Stimulated activated naive B cell treated with anti-CD40 and anti-IgM and Interleukin-4, amounts not matched to agents 10 μg/mL and 1 μg/mL and 100 μg/mL, for 72 hours (primary cell): ENCODE measurements at places on chromosomes 16 and 17.

DNA sequence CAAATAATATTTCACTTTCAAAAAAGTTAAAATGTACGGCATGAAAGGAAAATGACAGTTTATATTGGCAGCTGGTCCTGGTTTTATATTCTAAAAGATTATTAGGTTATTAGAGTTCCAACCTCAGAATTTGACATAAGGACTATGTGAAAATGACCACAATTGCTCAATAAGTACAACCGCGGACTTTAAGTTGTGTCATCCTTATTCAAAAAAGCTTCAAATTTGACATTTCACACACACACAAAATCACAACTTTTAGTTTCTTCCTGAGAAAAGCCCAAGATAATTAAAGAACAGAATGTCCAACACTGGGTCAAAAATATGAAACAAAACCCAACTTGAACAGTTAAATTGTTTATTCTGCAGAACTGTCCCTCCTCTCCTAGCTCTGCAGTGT, 133.2 kb upstream of the AXIN2 start:
- no peak for DNase-seq

GRCh38 chr17:81295676-81296381, 722 bp upstream of the SLC38A10 start:
- DNase-seq: peak; percentile 41

DNA sequence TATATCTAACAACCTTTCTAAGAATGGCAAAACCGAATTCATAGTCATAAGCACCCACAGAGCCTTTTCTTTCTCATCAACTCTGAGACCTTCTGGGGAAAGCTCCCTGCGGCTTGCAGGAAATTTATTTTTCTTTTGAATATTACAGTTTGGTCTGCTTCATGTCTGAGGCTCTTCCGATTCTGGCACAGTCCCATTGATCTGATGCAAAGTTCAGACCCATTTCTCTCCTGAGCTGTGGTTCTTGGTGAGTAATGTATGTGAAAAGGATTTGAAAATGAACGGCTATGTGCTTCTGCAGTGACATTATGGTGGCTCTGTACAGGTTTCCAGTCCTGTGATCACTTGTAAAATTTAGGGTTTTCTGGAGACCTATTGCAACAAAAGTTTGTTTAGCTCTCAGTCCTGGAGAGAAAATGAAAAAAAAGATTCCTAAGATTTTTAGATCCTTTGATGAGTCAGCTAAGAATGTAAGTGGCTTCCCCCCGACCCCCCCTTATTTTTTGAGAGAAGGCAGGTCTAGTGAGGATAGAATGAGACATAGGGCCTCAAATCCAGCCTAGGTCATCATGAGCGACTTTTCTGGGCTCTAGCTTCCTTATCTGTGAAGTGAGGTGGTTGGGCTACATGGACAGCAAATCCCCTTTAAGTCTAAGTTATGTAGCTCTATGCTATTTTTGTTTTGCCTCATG, 4.6 kb downstream of the GAN start:
- DNase-seq: no peak

DNA sequence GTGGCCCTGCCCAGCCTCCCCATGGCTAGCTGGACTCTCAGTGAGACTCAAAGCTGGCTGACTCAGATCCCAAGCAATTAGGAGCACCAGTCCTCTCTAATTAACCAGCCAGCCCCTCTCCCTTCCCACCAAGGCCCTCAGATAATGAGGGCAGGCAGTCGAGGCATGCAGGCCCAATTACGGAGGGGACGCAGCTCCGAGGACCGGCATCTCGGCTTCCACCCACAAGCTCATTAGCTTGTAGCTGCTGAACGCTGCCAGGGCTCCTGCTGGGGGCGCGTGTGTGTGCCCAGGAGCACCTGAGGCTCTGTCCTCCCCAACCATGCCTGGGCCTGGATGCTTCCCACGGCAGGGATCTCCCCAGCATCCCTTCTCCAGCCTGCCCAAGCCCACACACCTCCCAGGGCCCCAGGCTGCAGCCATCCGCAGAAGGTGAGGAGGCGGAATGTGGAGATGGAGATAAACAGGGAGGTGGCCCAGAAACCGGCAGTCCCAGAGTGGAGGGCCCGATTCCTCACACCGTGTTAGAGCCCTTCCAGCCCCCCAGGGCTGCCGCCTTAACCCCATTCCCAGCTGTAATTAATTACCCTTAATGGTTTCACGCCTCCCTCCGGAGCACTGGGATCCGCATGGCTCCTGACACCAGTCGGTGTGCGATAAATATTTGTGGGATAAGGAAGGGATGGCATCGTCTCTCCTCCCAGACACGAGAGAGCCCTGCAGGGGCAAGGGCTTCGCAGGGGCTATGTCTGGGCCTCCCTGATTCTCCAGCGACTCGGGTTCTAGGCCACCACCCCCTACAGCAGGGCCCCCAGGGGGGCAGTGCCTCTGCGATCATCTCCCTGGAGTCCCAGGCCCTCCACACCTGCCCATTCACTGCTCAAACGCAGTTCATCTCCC, 42.2 kb downstream of the RPH3AL start:
- no peak for DNase-seq

- peak; percentile 65 for DNase-seq
Observed at GRCh38 chr17:1555651-1556471, 6.7 kb downstream of the PITPNA start.

DNA sequence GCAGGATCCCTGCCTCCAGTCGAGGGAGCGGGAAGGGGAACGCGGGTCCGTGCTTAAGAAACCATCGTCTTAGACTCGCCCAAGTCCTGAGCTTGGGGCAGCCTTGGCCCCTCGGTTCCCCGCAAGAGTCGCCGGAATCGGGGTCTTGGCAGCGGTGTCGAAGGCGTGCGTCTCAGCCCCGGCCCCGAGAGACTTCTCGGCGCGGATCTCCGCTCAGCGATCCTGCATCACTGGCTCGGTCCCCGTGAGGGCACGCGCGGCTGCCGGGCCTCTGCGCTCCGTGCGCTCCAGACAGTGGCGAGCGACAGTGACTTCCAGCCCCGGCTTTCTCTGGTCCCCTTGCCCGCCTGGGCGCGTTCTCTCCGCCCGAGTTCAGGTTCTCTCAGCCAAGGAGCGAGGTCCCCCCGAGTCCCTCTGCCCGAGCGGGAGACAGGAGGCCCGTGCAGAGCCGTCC, 380 bp downstream of the HS3ST3A1 start:
- DNase-seq: peak; percentile 4

DNA sequence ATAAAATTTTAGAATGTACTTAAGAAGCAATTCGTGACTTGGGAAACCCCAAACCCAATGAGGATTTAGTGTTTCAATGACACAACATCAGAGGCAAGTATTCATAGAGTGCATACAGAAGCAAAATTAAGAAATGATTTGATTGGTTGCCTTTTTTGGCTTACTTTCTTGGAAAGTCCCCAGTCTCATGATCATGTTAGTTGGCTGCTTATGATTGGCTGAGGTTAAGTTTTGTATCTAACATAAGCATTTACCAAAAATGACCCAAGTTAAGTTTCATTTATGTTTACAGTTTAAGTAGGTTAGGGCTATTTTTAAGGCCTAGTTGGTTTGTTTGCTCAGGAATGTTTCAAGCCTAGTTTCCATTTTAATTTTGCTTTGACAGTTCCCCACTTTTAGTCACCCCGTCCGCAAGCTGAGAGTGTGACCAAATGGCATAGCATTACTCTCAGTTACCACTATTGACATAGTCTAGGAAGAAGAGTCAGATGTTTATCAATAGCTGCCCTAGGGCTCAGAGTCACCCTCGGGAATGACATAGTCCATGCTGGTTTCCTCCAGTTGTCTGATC, 36.2 kb downstream of the DGKE start:
- DNase-seq: no peak

- DNase-seq: no peak
Observed at GRCh38 chr17:41959336-41960095, 7.1 kb upstream of the CNP start.
